ENCODE measurements at places on chromosomes 7 and 10.

GRCh38 chr10:107144490-107144889 lies 20.0 kb downstream of the SORCS1 start:
- no peak for DNase-seq

DNA sequence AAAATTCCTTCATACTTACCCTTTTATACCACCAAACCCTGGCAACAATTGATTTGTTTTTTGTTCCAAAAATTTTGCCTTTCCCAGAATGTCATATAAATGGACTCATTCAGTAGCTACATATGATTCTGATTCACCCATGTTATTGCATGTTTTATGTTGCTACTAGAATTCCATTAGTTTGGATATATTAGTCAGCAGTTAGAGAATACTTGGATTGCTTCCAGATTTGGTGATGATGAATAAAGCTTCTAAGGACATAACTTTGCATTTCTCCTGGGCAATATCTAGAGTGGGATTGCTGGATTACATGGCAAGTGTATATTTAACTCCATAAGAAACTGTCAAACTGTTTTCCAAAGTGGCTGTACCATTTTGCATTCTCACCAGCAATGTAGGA lies 806.9 kb downstream of the DNAJB9 start:
- no peak for DNase-seq

DNA sequence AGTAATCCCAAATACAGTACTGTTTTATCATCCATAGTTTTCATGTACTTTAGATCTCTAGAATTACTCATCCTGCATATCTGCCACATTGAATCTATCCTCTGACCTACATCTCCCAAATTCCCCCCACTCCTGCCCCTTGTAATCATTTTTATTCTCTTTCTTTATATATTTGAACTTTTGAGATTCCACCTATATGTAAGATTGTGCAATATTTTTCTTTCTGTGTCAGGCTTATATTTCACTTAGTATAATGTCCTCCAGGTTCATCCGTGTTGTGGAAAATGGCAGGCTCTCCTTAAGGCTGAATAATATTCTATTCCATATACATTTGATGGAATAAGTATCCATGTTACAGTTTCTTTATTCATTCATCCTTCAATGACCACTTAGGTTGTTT lies 640.4 kb downstream of the POM121L12 start:
- no peak for DNase-seq

DNA sequence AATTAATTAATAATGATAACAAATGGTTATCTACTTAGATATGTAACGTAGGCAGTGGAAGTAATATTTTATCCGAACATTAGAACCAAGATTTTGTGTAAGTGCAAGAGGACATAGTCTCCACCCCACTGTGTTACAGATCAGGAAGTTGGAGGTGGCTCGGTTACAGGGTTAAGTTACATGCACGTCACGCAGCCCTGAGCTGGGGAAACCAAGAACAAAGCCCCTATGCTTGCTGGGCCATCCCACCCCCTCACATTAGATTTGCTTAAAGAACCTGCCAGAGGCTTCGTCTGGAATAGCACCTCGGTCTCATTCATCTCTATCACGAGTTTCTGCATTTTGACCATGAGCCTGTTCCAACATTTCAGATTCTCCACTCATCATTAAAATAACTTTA lies 214.1 kb downstream of the ADARB2 start:
- DNase-seq: no peak

DNA sequence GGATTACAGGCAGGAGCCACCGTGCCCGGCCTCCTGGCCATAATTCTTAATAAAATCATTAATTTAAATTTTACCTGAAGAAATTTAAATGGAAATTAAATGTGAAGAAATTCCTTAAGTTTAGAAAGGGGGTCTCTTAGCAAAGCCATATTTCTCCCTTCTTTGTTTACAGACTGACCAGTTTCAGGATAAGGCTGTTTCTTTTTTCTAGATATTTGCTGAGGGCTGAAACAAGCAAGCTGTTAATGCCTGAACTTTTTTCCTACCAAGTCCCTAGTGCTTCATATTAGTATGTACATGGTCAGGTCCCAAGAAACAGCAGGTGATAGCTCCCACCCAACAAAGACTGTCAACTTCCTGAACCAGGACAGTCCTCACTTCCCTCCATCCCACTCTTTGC lies 18.1 kb upstream of the PDIA4 start:
- no peak for DNase-seq

- peak; percentile 18 for DNase-seq
Observed at GRCh38 chr10:42753126-42753506, 29.5 kb upstream of the BMS1 start.

- DNase-seq: no peak
Observed at GRCh38 chr10:77776487-77776886, 138.9 kb upstream of the KCNMA1 start.

- no peak for DNase-seq
Observed at GRCh38 chr7:140640727-140641523, at the start of gene DENND2A. TSS of gene DENND2A (minus strand) at chr7:140640813. CDS start at chr7:140602397, 38,416 bp downstream.

DNA sequence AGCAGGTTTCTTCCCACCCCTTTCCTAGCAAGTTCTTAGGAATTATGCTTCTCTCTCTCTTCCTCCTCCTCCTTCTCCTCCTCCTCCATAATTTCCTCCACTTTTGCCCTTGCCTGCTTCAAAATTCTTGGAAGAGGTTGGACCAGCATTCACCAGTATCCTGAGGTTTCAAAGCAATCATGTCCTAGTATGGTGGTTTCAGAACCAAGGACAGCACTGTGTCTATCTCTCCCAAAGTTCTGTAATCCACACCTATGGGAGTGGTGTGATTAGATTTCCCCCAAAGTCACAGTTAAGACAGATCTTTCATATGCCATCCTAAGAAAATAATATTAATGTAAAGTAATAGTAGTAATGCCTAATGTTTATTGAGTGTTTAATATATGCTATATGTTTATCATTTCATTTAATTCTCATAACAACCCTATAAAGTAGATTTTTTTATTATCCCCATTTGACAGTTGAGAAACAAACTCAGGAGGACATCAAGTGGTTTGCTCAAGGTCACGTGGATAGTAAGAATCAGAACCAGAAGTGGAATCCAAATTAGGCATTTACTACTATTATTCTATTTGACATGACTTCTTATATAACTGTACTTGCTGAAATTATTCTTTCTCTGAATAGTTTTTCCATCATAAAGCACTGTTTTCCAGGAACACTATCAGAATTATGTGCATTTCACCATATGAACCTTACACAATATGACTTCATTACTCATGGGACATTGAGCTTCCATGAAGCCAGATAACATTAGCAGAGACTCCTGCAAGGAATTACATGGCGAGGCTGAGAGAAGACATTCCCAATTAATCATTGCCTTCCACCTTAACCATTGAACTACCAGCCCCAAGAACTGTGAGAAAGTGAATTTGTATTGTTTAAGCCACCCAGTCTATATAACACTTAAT lies 91.4 kb downstream of the IPMK start:
- no peak for DNase-seq

DNA sequence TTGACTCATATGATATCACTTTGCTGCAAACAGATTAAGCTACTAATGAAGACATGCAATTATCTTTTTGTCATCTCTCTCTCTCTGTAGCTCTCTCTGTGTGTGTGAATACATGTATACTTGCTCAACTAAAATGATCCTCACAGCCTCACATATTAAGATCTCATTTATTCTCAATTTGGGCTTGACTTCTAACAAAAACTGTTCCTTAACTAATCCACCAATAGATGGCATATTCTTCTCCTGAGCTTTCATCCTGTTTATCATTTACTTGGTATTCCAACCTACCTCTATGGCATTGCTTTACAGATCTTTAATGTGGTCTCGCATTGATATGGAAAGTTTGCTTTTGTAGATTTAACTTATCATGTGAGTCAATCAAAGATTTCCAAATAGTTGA lies 540.4 kb downstream of the CNTNAP2 start:
- no peak for DNase-seq

GRCh38 chr7:98681951-98682350 lies 64.9 kb downstream of the NPTX2 start:
- no peak for DNase-seq

DNA sequence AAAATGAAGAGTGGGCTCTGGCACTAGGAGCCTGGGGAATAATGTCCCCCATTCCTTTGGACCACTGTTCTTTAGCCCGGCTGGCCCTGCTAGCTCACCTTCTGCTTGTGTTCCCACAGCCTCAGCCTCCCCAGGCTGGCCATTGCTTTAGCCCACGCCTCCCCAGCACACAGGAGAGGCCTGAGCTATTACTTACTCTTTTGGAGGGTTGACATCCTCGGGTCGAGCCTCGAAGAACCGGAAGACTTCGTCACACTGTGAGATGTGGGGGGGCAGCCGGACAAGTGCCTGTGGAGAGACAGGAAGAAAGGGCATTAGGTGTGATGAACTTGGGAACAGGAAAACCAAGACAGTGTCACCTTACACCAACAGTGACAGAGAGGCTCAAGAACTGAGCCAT lies 131.3 kb downstream of the SH3PXD2A start:
- no peak for DNase-seq

GRCh38 chr7:27868131-27868550 lies 128.2 kb downstream of the TAX1BP1 start:
- no peak for DNase-seq

DNA sequence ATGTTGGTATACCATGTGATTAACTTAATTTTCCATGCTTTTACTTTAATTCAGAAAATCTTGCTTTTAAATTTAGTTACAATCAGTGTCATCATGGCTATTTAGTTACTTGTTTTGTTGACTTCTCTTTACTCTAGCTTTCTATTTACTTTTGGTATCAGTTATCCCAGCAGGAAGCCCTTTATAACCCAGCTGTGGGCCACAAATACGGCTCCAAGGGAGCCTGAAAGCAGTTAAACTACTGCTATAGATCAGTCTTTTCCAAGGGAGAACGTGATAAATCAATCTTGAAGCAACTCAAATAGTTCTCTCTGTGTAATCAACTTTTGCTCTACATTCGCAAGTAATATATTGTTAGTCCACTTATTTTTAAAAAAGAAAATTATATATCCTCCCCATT lies 287.4 kb downstream of the CACNA2D1 start:
- DNase-seq: no peak

- DNase-seq: no peak
Observed at GRCh38 chr7:103689255-103689654, 243.2 kb upstream of the SLC26A5 start.

- DNase-seq: no peak
Observed at GRCh38 chr10:6892864-6893263, 312.8 kb upstream of the PRKCQ start.

DNA sequence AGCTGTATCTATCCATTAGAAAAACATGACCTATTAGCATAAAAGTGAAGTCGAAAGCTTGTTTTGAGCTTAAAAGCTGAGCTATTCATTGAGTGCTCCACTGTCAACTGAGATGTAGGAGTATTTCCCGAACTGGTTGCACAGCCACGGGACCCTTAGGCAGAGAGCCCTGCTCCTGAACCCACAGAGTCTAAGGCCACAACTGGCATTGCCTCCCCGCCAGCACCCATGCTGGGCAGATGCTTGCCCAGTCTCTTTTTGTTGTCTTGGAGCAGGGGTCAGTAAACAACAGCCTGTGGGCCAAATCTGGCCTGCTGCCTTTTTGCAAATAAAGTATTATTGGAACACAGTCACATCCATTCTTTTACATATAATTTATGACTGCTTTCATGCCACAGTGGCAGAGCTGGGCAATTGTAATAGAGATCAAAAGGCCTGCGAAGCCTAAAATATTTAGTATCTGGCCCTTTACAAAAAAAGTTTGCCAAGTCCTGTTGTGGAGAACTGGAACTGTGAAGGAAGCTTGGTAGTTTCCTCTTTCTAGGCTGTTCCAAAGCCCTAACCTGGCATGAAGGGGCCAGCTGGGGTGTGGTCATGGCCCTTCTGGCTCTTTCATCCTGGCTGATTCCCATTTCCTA lies 58.4 kb upstream of the WAPL start:
- DNase-seq: no peak

DNA sequence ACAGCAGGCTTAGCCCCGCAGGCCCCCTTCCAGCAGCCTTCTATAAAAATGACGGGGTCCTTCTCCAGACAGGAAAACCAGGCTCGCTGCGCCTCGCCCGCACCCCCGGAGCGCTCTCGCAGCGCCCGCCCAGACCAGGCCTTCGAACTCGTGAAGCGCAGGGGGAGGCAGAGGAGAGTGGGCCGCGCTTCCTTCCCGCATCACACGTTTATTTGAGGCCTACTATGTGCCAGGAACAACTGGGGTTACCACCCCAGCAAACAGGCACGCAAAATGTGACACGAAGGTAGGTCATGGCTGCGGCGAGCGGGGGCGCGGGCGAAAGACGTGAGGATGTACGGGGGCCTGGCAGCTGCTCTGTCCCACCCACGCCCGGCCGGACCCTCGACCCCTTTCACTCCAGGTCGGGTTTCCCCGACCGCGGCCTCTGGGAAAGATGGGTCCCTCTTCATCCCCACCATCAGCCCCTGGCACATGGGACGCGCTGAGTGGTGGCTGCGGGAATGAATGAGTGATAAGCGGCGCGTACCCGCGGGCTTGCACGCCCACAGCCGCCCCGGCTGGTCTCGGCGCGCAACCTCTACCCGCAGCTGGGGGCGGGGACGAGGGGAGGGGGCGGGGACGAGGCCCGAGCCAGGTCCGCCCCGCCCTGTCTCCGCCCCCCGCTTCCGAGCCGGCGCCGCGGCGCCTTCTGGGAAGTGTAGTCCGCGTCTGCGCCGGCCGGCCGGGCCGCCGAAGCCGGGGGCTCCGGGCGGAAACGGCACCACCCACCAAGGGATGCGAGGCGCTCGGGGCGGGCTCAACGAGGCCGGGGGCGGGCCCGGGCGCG lies 59.1 kb downstream of the ZNF467 start:
- DNase-seq: peak; percentile 61

- DNase-seq: no peak
Observed at GRCh38 chr10:117504562-117504961, 38.0 kb upstream of the EMX2 start.

- no peak for DNase-seq
Observed at GRCh38 chr10:48672596-48673265, 11.9 kb upstream of the WDFY4 start.

Measured in HL-60 (cell line).